Lower lobe of right lung (tissue), 2 donors: ENCODE measurements at places on chromosomes 16 and 17. TPM values are rescaled to one million over a fixed set of nuclear protein-coding genes. Genes with fewer than 3 reads are reported as not detected.

KRT33A gene
- total RNA-seq: not detected

PRSS33 gene
- not detected for total RNA-seq

ALOX15B gene
- 53.5 TPM for total RNA-seq

GJC1 gene
- total RNA-seq: 18.4 TPM

DNA sequence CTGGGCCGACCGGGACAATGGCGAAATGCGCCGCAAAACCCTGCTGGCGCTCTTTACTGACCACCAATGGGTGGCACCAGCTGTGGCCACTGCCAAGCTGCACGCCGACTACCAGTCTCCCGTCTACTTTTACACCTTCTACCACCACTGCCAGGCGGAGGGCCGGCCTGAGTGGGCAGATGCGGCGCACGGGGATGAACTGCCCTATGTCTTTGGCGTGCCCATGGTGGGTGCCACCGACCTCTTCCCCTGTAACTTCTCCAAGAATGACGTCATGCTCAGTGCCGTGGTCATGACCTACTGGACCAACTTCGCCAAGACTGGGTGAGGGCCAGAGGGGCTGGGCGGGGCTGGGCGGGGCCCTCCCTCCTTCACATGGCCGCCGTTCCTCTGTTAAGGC, 4.3 kb upstream of the SPEM1 start:
- no peak for DNase-seq
- H3K27ac ChIP-seq: no peak overlapping the region
- H3K36me3 ChIP-seq: no peaks in the 10 kb centered on the region
- H3K4me1 ChIP-seq: no peaks in the 10 kb centered on the region
- H3K4me3 ChIP-seq: no peak overlapping the region

DNA sequence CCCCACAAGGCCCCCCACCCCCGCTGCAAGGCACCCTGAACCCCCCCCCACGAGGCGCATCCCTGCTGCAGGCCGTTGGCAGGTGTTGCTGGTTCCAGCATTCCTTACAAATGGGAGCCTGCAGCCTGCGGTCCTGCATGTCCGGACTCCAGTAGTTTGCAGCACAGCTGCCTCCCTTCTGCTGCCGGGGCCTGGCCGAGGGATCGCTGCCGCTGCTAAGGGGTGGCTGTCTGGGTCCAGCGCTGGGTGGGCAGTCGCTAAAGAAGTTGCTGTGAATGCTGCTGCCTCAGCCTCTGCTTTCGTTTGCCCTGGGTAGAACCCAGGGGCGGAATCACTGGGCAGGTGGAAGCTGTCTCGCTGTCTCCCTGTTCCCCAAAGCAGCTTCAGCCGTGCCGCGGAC, 11.8 kb downstream of the UTS2R start:
- DNase-seq: peak; percentile 25
- peaks cover 64% of the 10 kb centered on the region for H3K27me3 ChIP-seq
- peaks cover 16% of the 10 kb centered on the region for H3K4me1 ChIP-seq
- no peaks in the 10 kb centered on the region for H3K36me3 ChIP-seq
- H3K27ac ChIP-seq: no peak overlapping the region
- H3K4me3 ChIP-seq: no peak overlapping the region

- H3K27me3 ChIP-seq: no peaks in the 10 kb centered on the region
- H3K4me1 ChIP-seq: peaks cover 9% of the 10 kb centered on the region
- DNase-seq: no peak
Observed at GRCh38 chr16:49485663-49486062, 112.1 kb downstream of the C16orf78 start.

DNA sequence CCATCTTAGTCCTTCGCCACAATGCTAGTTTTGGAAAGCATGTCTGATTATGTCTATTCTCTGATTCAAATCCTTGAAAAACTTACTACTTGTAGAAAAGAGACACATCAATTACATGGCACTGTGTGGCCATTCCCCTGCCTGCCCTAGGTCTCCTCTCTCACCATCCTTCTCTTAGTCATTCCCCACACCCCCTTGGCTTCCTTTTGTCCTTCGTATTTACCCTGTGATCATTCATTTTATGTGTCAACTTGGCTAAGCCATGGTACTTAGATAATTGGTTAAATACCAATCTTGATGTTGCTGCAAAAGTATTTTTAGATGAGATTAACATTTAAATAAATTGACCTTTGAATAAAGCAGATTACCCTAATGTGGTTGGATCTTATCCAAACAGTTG, 122.9 kb upstream of the CDH11 start:
- H3K4me3 ChIP-seq: no peak overlapping the region
- no peaks in the 10 kb centered on the region for H3K4me1 ChIP-seq
- H3K36me3 ChIP-seq: no peaks in the 10 kb centered on the region

DNA sequence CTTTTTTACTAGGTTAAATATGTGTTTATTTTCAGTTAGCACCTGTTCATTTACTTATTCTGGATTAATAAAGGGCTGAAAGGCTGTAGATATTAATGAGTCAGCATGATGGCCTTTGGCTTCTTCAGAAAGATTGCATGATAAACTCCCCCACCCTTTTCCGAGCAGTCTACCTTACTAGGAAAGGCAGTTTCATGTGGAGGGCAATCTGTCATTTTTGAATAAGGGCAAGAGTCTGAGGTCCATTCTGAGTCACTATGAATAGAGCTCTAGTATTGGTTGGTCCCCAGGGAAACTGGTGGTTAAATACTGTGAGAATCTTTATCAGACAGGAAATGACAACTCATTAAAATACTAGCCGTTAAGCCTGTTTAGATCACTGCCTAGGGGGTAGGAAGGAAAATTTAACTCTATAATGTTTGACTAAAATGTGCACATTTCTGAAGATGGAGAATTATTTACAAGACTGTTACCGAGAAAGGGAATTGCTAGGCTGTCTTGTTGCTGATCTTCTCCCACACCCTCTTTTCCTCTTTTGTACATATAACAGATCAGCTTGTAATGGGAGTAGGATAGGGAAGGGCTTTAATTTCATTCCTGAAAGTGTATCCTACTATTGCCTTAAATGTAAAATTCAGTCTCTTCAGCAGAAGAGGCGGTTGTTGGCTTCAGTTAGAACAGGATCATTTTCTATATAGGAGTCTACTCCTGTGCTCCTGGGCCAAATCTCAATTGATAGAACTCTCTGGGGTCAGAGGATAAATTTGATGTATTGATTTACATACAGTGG, 63.3 kb downstream of the TUBD1 start:
- peak overlapping the region; percentile 73 for H3K27ac ChIP-seq
- H3K36me3 ChIP-seq: no peaks in the 10 kb centered on the region
- H3K4me1 ChIP-seq: peaks cover 57% of the 10 kb centered on the region
- no peaks in the 10 kb centered on the region for H3K27me3 ChIP-seq

- no peaks in the 10 kb centered on the region for H3K27me3 ChIP-seq
- no peak for DNase-seq
- no peak overlapping the region for H3K4me3 ChIP-seq
- H3K36me3 ChIP-seq: no peaks in the 10 kb centered on the region
Observed at GRCh38 chr17:17943281-17943984, 28.8 kb downstream of the TOM1L2 start.

DNA sequence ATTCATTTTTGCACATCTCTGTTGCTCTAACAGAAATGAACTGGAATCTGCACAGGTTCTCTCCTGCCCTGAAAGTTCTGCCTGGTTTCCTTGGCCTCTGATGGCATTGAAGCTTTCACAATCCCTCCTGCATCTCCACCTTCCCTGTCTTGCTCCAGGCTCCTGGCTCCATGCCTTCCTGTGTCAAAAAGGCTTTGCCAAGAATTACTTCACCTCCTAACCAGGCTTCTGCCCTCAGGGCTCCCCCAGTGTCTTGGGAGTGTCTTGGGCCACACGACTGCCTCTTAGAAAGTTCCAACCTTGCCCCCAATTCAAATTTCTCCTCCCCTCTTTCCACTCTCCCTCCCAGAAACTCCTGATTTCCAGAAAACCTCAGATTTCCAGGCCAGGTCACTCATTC, 37.0 kb upstream of the DNAH9 start:
- DNase-seq: no peak
- no peaks in the 10 kb centered on the region for H3K36me3 ChIP-seq
- no peak overlapping the region for H3K4me3 ChIP-seq
- no peaks in the 10 kb centered on the region for H3K27me3 ChIP-seq
- no peaks in the 10 kb centered on the region for H3K4me1 ChIP-seq
- no peak overlapping the region for H3K27ac ChIP-seq

DNA sequence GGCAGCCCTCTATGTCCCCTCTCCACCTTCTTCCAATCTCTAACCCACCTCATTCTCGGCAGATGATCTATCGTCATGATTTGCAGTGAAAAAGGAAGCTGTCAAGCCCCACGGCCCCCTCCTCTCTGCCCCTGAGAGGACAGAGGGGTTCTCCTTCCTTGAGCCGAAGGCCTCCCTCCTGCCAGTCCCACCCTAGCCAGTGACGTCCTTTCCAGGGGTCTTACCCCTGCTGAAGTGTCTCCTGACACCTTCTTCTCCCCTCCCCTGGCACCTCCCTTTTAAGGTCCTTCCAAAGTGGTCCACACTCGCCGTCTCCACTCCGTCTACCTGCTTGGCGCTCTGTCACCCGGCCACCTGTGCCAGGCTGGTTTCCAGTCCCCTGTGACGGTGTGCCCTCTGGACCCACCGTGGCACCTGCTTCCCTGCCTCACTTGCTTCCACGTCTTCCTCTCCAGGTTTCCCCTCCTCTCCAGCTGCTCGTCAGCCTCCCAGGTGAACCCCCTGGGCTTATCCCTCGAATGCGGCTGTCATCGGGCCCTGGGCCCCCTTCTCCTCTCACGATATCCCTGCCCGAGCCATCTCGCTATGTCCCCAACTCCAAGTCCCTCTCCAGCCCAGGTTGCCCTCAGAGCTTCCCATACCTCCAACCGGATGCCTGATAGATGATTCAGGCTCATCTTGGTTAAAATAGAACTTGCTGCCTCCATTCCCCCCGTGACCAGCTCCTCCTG, 5.7 kb downstream of the CCDC102A start:
- peak overlapping the region; percentile 41 for H3K27ac ChIP-seq
- no peaks in the 10 kb centered on the region for H3K36me3 ChIP-seq
- no peak overlapping the region for H3K4me3 ChIP-seq
- DNase-seq: peak; percentile 38

DNA sequence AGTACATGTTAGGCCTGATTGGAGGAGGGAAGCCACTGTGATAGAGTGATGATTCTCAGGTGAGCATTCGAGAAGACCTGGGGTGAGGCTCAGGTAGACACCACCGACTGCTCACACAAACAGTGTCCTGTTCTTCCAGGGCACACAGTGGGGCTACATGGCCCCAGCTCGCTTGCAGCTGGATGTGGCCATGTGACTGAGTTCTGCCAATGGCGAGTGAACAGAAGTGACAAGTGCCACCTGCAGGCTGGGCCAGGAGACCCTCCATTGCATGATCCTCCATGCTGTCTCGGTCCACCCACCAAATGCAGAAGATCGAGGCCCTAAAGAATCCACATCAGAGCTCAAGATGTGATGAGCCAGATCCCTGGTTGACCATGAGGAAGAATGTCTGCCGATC, 6.2 kb downstream of the CES5A start:
- H3K4me1 ChIP-seq: no peaks in the 10 kb centered on the region
- DNase-seq: no peak
- no peaks in the 10 kb centered on the region for H3K27me3 ChIP-seq
- no peak overlapping the region for H3K4me3 ChIP-seq
- no peaks in the 10 kb centered on the region for H3K36me3 ChIP-seq

GRCh38 chr17:58691701-58692238, at the start of gene TEX14:
TEX14 (minus strand) TSS chr17:58692045; CDS start chr17:58652001, 40,044 bp downstream.
- peak within 1 kb of the TSS; percentile 72 for H3K4me3 ChIP-seq
- no peak for DNase-seq
- H3K27me3 ChIP-seq: no peaks in the 10 kb centered on the region
- H3K36me3 ChIP-seq: no peaks in the 10 kb centered on the region
- peak within 1 kb of the TSS; percentile 80 for H3K27ac ChIP-seq

GRCh38 chr16:22023505-22023904, 15.6 kb downstream of the MOSMO start:
- no peak for DNase-seq
- no peak overlapping the region for H3K4me3 ChIP-seq
- H3K36me3 ChIP-seq: no peaks in the 10 kb centered on the region
- no peak overlapping the region for H3K27ac ChIP-seq

GRCh38 chr16:57477531-57478202, 8.6 kb downstream of the DOK4 start:
- no peaks in the 10 kb centered on the region for H3K27me3 ChIP-seq
- peaks cover 27% of the 10 kb centered on the region for H3K36me3 ChIP-seq
- H3K4me3 ChIP-seq: no peak overlapping the region
- H3K4me1 ChIP-seq: peaks cover 52% of the 10 kb centered on the region
- DNase-seq: peak; percentile 66
- H3K27ac ChIP-seq: peak overlapping the region; percentile 77

GRCh38 chr17:28860363-28860808, 5.6 kb downstream of the ERAL1 start:
- no peak overlapping the region for H3K27ac ChIP-seq
- peaks cover 7% of the 10 kb centered on the region for H3K4me1 ChIP-seq
- DNase-seq: no peak
- H3K4me3 ChIP-seq: no peak overlapping the region
- H3K36me3 ChIP-seq: peaks cover 53% of the 10 kb centered on the region

DNA sequence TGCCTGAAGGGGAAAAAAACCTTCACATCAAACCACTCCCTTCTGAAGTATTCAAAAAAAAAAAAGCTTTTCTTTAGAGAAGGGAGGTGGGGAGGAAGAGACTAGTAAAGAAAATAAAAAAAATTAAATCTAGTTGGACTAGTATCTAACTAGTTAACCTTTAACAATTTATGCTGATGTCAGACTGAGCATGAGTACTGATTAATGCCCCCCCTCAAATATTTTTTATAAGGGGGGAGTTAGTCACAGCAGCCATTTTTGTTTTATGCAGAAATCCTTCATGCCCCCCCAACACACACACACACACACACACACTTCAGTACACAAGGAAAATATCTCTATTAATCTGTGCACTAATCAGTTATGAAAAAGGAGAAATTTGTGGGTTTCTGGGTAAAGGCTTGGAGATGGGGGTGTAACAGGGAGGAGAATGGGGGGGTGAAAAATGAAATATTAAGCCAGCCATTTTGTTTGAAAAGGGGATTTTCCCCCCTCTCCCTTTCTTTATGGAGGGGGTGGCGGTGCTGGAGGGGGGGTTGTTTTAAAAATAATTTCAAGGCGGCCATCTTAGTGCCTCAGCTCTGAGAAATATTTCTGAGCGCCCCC, 4.7 kb upstream of the CHD3 start:
- no peaks in the 10 kb centered on the region for H3K27me3 ChIP-seq
- H3K36me3 ChIP-seq: peaks cover 14% of the 10 kb centered on the region
- H3K4me3 ChIP-seq: peak overlapping the region; percentile 41
- H3K4me1 ChIP-seq: peaks cover 62% of the 10 kb centered on the region

- H3K27me3 ChIP-seq: peaks cover 4% of the 10 kb centered on the region
- DNase-seq: no peak
- no peak overlapping the region for H3K27ac ChIP-seq
- no peaks in the 10 kb centered on the region for H3K4me1 ChIP-seq
- H3K4me3 ChIP-seq: no peak overlapping the region
Observed at GRCh38 chr16:87126403-87127025, 190.7 kb downstream of the C16orf95 start.

- no peaks in the 10 kb centered on the region for H3K27me3 ChIP-seq
- DNase-seq: no peak
- H3K27ac ChIP-seq: peak overlapping the region; percentile 96
- H3K36me3 ChIP-seq: no peaks in the 10 kb centered on the region
- H3K4me3 ChIP-seq: peak overlapping the region; percentile 92
Observed at GRCh38 chr17:40342504-40343218, 21.9 kb downstream of the GJD3 start.
